ENCODE measurements at places on chromosomes 4 and X.
A peak's percentile ranks its signal among the peaks of the same experiment; 100 is the strongest.

DNA sequence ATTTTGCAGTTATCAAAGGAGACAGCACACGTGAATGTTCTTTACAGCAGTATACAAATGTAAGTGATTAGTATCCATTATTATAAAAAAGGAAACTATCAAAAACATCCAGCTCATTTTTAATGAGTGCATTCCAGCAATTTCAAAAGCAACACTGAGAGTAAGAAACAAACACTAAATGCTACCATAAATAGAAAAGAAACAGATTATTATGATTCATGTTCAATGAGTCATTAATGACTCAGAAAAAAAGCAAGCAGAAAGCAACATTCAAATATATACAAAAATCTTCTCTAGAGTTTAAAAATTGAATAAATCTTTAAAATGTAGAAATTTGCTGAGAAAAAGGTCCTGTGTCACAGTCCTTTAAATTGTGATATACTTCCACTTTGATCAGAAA, 346.5 kb upstream of the FMR1 start:
- no peak for DNase-seq

- no peak for DNase-seq
Observed at GRCh38 chrX:68844581-68844980, 15.8 kb downstream of the EFNB1 start.

- DNase-seq = no peak
Observed at GRCh38 chrX:124573468-124573867, 227.1 kb downstream of the SH2D1A start.

- no peak for DNase-seq
Observed at GRCh38 chrX:1476682-1477081, 24.0 kb upstream of the ASMTL start.

- DNase-seq = no peak
Observed at GRCh38 chr4:6928081-6928480, 18.5 kb downstream of the TBC1D14 start.

- no peak for DNase-seq
Observed at GRCh38 chr4:89897867-89898266, 3.2 kb downstream of the MMRN1 start.

DNA sequence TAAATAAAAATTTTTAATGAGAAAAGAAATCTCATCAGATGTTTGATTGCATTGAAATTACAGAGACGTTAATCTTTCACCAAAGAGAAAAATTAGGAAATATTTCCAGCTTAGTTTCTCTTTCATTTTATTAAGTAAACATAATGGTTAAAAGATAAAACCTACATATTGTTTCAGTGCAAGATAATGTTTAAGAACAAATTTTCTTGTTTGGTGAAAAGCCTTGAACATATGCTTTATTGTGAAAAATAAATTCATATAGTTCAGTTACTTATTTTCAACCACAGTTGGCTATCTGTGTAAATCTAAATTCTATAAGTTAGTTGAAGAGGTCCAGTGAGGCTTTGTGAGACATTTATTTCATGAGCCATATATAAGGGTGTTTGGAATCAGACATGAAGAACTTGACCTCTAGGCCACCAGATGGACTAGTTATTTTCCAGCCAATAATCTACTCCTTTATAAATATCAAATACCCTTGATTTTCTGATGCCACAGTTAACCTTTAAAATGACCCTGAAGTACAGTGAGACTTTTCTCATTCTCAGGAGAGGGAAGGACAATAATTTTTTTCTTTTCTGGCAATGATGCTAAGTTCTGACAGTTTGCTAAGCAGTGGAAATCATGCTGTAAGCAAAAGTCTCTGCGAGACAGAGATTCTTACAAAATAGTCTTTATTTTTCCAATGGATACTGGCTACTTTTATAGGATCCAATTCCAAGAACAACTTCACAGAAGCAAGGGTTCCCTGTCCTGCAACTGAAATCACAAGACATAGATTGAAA, 2.5 kb downstream of the ARSJ start:
- DNase-seq = no peak

- no peak for DNase-seq
Observed at GRCh38 chr4:105630670-105631655, 77.5 kb downstream of the INTS12 start.

DNA sequence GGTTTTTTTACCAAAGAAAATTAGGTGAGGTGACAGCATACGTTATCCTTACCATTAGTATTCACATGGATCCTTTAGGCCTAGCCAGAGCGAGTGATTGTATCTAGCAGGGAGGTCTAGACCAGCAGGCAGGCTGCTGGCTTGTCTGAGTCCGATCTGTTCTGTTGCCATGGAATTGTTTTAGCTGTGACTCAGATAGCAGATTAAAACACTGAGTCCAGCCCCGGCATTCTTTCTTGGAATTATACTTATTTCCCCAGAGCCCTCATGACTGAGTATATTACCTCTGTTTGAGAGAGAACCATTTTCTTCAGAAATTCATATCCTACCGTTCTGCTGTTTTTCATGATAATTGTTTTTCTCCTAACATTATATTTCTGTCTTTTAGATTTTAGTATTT, 37.4 kb downstream of the OCRL start:
- no peak for DNase-seq

GRCh38 chr4:19177616-19178015, 1074.1 kb upstream of the SLIT2 start:
- DNase-seq = no peak

DNA sequence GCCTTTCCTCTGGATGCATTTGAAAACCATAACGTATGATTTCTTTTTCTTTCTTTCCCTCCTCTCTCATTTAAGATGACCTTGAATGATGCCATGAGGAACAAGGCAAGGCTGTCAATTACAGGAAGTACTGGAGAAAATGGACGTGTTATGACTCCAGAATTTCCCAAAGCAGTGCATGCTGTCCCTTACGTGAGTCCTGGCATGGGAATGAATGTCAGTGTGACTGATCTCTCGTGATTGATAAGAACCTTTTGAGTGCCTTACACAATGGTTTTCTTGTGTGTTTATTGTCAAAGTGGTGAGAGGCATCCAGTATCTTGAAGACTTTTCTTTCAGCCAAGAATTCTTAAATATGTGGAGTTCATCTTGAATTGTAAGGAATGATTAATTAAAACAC, 142.8 kb downstream of the GRIA2 start:
- no peak for DNase-seq

GRCh38 chr4:12966726-12967125, 517.4 kb downstream of the RAB28 start:
- no peak for DNase-seq

- DNase-seq = no peak
Observed at GRCh38 chrX:11655282-11656015, 10.3 kb downstream of the ARHGAP6 start.

- no peak for DNase-seq
Observed at GRCh38 chrX:67654301-67654700, 110.5 kb downstream of the AR start.

DNA sequence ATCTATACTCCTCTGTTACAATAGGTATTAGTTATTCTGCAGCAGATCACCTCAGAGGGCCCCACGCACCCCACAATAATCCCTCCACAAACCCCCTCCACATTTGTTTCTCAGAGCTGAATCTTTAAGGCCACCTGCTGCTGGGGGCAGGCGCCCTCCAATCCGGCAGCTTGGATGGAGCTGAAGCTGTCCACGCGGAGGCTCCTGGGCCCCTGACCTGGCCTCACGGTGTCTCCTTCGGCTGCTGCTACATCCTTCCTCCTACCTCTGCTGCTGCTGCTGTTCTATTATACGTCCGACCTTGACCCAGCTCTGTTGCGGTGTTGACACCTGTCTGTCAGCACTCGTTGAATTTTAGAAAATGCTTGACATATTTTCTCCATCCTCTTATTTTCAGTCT, 430.2 kb upstream of the ZFP42 start:
- DNase-seq = no peak

- DNase-seq = no peak
Observed at GRCh38 chrX:44975666-44976263, 102.8 kb downstream of the KDM6A start.

DNA sequence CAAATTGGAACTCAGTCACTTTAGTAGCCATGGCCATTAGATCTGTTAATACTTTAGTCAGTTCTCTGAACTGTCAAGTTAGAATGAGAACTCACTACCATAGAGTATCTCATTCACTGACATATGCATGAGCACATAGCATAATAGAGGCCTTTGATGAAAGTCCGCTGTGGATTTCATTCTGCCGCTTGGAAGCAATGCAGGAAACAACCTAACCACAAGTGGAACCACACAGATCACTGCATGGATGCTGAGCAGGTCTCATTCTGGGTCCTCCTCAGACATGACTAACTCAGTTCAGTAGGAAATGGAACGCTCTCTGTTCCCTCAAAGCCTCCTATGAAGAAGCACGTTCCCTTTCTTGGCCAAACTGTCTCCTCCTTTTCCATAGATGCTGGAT, 1624.8 kb upstream of the TENM3 start:
- DNase-seq = no peak

GRCh38 chrX:139246295-139246694, 284.2 kb upstream of the F9 start:
- DNase-seq = no peak

- DNase-seq = no peak
Observed at GRCh38 chr4:148310756-148311155, 131.5 kb downstream of the NR3C2 start.

DNA sequence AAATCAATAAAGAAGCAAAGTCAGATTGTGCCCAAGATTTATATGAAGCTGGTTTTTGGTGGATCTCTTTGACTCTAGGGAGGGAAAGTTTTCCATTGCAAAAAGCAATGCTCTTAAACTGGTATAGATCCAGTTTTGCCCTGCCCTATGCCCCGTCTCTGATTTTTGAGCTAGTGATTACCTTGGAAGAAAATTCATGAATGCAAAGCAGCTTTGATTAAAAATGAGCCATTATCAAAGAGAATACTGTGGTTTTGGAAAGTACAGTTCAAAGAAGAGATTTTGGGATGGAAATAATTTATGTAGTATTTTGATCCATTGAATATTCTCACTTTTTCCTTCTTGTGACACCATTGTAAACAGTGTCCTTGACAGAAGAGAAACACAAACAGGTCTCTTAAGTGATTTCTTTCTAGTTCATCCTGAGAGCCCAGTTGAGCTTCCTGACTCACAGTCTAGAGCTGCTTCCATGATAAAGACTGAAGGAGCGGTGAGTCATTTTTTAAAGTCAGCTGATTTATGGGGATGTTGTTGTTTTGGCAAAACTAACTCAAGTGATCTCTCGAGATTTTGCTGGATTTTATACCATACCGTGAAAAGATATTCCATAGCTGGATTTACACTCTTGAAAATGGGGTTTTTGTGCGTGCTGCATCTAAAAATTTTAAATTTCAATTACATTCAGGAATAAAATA, 76.7 kb downstream of the AFF1 start:
- DNase-seq = no peak

GRCh38 chrX:9654929-9655328, 110.7 kb downstream of the GPR143 start:
- DNase-seq = no peak

DNA sequence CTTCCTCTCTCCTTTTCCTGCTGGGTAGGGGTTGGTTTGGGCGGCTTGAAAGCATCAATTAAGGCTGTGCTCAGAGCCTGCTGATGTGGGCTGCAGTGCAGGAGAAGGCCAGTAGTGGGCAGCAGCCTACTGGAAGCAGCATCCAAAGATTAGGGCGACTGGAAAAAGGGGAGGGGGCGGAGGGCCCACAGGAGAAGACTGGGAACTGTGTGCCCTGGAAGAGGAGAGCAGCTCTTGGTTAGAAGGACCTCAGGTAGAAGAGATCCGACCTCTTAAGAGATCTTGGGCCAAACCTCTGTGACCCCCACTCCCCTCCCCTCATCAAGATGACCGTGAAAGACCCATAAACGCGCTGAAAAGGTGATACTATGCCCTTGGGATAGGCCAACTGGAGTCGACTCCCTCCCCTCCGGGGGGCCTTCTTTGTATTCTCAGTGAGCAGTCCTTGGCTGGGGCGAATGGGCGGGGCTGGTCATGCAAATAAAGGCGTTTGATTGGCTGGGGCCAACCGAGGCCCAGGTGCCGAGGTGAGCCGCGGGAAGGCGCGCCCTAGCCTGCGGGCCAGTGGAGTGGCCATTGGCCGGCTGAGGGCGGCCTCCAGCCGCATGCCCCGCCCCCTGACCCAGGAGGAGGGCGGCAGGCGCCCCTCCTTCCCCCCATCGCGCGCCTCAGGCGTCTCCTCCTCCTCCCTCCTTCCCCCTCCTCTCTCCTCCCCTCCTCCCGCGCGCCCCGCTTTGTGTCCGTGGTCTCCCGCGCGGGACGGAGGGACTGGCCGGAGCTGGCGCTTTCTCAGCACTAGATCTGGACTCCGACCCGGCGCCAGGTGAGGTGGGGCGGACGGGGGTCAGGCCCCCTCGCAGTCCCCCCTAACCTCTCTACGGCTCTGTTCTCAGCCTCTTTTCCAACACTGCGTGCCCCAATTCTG, 10.1 kb downstream of the DLG3 start:
- peak; percentile 40 for DNase-seq

- DNase-seq = no peak
Observed at GRCh38 chr4:16896881-16897750, 1.3 kb downstream of the LDB2 start.

DNA sequence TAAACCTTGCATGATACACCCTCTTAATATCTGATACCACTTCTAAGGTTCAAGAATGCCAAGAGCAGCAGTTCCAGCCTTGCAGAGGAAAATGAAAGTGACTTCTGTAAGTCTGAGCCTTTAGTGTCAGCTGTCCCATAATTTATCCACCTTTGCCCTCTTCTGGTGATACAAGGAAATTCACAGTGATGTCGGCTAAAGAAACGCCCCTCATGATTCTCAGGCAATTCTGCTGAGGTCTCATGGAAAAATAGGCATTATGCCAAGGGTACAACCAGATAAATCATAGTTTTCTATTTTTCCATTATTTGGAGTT, 172.2 kb upstream of the CXCL13 start:
- no peak for DNase-seq

- DNase-seq = no peak
Observed at GRCh38 chr4:156888762-156889161, 82.8 kb downstream of the PDGFC start.

- no peak for DNase-seq
Observed at GRCh38 chr4:124483048-124483906, 229.3 kb downstream of the ANKRD50 start.

- no peak for DNase-seq
Observed at GRCh38 chrX:903116-903515, 272.5 kb downstream of the SHOX start.

- no peak for DNase-seq
Observed at GRCh38 chrX:47101206-47101605, 23.0 kb downstream of the RGN start.

- DNase-seq = no peak
Observed at GRCh38 chr4:138673053-138673452, 342.5 kb upstream of the NOCT start.

GRCh38 chr4:156186111-156186510, 232.4 kb upstream of the CTSO start:
- DNase-seq = no peak

- no peak for DNase-seq
Observed at GRCh38 chr4:15891312-15891711, 47.2 kb downstream of the FGFBP1 start.

- DNase-seq = no peak
Observed at GRCh38 chr4:19579608-19580007, 672.1 kb upstream of the SLIT2 start.

DNA sequence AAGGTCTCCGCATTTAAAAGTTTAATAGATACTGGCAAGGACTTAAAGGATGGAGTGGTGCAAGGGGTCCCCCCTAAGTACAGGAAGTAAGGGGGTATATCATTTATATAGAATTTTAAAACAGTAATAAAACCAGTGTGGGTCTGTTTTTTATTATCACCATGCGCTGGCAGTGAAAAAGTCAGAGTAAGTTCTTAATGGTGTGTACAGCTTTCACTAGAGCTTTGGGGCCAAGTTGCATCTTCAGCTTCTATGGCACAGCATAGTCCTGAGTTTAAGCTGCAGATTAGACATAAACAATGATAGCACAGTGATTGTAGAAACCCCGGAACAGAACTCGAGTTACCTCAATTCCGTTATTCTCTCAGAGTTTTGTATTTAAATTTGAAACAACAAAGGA, 27.6 kb downstream of the RHOH start:
- no peak for DNase-seq

Measured in stimulated activated CD4-positive, alpha-beta T cell treated with anti-CD3 and anti-CD28 coated beads, Interleukin-15, amount 100 ng/mL, for 1 hour (primary cell).